ENCODE measurements at places on chromosomes 2 and 18.

- no peak for DNase-seq
Measured at GRCh38 chr2:219142329-219142728, 18.3 kb downstream of the NHEJ1 start.

DNA sequence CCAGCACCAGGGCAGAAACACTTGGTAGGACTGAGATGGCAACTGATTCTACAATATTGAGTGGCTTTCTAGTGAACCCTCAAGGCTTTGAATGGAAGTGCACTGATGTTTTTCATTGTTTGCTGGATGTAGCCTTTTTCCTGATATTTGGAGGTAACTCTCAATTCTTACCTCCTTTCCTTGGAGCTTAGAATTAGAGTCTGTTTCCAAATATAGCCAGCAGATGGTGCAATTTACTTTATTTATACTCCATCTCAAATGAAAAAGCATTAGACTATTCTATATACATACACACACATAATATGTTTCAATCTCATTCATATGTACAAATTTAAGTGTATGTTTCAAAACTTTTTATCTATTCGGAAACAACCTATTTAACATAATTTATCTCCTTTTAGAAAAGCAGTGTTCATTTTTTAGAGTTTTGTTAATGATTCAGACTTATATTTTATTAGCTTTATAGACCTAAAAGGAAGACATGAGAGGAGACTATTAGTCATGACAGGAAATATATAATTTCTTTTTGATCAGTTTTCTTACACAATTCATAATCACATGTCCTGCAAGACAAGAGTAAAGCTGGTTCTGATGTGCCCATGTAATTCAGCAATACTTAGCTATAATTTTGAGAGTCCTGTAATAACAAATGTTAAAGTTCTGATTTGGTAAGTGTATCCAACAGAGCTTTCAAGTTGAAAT is 124.8 kb downstream of the NUP35 start:
- DNase-seq, result peak; percentile 40

- DNase-seq, result no peak
Measured at GRCh38 chr2:12712881-12713280, 3.9 kb upstream of the TRIB2 start.

DNA sequence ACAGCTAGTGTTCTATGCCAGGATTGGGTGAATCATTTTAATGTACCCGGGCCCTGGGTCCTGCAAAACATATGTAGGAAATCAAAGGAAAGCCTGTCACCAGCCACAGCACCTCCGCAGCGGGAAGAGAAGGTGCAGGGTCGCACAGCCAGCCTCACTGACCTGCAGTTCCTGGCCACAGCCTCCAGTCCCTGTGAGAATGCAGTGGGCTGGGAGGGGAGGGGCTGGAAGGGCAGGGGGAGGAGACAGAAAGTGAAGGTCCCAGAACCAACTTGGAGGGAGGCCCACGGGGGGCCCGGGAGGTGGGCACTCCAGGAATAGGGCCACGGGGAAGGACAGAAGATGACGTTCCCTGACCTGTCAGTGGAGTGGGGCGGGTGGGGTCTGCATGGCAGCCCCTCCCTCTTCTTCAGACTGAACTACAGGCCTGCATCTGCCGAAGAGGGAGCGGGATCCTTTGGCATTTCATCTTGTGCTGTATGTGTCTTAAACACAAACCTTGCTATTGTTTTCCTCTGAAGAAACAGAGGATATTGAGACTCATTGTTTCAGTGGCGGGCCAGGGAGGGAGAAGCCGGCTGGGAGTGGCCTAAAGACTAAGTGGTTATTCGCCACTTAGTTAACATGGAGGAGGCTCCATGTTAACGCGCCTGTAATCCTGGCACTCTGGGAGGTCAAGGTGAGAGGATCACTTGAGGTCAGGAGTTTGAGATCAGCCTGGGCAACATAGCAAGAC is 7.5 kb downstream of the MAL start:
- DNase-seq, result no peak

DNA sequence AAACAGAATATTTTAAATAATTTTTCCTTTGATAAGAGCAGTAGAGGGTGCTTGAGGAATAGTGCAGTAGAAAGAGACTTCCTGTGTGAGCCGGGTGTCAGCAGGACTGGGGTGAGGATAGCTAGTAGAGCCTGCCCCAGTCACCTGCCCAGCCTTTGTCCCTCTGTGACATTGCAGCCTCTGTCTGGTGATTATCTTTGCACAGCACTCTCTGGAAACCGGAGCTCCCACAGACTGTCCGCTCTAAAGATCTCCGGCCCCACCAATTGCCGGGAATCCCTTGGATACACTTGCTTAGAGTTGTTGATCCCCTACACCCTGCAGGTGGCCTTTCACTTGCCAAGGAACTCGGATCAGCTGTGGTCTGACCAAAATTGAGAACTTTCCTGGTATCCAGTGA is 1081.3 kb upstream of the TMEFF2 start:
- DNase-seq, result no peak

DNA sequence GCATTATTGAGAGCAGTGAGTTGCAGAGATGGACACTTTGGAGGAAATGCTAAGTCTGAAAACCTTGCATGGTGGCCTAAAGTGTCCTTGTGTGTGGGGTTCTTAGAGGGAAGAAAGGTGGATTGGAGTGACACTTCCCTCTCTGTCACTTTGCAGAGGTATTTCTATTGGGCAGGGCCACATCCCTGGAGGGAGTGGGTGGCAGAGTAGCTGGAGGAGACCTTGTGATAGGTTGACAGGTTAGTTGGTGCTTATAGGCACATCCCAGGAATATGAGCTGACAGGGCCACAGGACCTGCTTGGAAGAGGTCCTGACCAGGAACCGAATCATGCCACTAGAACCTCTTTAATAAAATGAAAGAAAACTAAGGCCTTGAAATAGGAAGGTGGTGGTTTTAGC is 972 bp upstream of the IGFBP5 start:
- DNase-seq, result no peak

DNA sequence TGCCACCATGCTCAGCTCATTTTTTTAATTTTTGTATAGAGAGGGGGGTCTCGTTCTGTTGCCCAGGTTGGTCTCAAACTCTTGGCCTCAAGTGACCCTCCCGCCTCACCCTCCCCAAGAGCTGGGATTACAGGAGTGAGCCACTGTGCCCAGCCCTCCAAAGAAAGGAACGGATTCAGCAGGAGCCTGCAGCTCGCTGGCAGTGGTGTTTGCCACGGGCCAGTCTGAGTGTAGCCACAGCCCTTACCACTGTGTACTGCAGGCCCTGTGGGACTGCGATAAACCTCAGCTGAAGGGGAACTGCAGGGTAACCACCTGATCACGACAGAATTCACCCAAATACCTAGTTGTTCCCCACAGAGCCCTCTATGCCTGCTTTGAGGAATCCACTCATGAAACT is 6.8 kb downstream of the COPS9 start:
- no peak for DNase-seq

DNA sequence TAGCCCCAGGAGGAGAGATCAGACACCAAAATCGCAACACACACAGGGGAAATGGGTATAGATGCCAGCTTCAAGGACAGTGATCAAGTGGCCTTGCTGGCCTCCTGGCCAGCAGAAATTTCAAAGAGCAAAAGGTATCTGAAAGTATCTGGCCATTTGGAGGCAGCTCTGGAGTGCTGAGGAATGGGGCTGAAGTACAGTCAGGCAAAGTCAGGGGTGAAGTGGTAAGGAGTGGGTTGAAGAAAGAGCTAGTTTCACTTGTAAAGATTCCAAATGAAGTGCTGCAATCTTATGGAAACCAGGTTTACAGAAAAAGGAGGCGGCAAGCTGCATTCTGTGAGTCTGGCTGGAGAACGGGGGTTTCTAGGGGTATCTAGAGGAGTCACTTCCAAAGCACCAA is 19.2 kb upstream of the PCBP1 start:
- DNase-seq, result no peak

GRCh38 chr18:36419900-36420531 is 122.5 kb downstream of the FHOD3 start:
- peak; percentile 27 for DNase-seq

GRCh38 chr2:240579071-240579762 is 7.3 kb upstream of the CAPN10 start:
- DNase-seq, result peak; percentile 55

DNA sequence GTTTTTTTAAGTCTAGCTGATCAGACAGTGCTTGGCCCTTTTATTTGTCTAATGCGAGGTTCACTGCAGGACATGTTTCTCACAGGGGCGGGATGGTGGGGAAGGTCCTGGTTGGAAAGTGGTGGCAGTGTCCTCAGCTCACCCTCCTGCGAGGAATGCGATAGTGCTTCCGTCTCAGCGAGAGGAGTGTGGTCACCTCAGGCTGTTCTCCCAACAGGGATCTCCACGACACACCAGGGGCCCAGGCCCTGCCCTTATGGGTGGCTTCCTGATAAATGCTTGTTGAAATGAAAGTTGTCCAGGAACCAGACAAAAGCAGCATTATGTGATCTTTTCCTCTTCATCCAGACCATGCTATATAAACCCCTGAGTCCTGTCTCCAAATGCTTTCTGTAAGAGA is 70.1 kb downstream of the BOLA3 start:
- DNase-seq, result no peak

DNA sequence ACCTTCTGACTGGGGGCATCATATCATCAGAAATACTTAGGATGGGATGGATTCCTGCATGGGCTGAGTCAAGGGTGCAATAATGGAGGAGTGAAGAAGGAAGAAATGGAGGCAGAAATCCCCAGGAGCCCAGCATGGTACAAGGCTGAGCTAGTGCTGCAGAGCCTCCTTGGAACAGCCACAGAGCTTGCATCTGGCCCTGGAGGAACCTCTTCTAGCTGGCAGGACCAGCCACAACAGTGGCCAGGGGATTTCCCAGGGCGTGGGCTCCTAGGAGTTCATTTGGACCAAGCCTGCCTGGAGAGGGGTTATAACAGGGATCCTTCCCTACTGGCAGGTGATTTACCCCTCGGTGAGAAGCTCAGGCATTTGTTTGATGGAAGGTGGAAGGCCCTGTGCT is 4.7 kb upstream of the IL37 start:
- DNase-seq, result no peak

DNA sequence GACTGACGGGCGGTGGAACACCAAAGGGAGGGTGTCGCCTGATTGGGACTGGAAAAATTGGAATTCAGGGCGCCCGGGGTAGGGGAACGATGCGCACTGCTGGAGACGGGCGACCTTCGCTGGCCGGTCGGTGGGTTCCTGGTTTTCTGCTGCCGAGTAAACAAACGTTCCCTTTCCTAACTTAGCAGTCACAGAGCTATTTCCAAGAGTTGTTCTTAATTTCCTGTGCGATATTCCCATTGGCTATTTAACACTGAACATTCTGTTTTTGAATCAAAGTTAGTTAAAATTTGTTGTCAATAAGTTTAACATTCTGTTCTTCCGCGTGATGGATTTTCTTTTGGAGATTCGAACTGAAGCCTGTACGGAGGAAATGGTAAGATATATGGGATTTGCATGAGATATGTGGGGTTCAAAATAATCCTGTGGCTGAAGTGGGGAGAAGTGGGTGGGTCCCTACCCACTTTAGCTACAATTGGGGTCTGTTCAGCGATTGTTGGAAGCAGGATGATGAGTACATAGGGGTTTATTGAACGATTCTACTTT is 862 bp downstream of the C18orf54 start:
- DNase-seq, result no peak

- DNase-seq, result no peak
Measured at GRCh38 chr2:20670315-20671035, 3.5 kb downstream of the GDF7 start.

- peak; percentile 21 for DNase-seq
Measured at GRCh38 chr18:8238507-8238906, 370.7 kb upstream of the RAB12 start.

- no peak for DNase-seq
Measured at GRCh38 chr2:9377461-9378097, 45.7 kb downstream of the ITGB1BP1 start.

DNA sequence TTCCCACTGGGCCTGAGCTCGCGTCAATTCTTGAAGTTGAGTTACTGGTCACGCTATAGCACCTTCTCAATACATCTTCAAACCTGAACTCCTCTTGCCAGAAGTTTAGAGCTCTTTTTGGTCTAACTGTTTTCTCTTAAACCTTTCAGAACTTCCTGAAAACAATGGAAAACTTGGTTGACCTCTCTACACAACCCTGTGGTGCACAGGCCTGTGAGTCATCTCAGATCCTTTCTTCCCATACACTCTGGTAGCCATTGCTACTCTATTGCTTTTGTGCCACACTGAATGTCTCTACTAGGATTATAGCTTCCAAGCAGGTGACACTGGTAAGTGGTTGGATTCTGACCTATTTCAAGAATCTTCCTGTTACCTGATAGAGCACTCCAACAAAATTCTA is 321.5 kb upstream of the FSIP2 start:
- DNase-seq, result peak; percentile 5

- DNase-seq, result no peak
Measured at GRCh38 chr2:224268441-224268840, 133.5 kb downstream of the FAM124B start.

GRCh38 chr2:20467789-20468548 is 21.1 kb downstream of the RHOB start:
- DNase-seq, result no peak

- no peak for DNase-seq
Measured at GRCh38 chr2:82959727-82960126, 1499.4 kb downstream of the SUCLG1 start.

GRCh38 chr2:256094-256493 is 7.7 kb downstream of the SH3YL1 start:
- DNase-seq, result no peak
